AG04450 (cell line): ENCODE measurements at places on chromosomes 16 and 17.

- DNase-seq = no peak
Observed at GRCh38 chr16:19994466-19995170, 79.1 kb downstream of the GPR139 start.

- no peak for DNase-seq
Observed at GRCh38 chr17:15038656-15039055, 226.5 kb downstream of the PMP22 start.

DNA sequence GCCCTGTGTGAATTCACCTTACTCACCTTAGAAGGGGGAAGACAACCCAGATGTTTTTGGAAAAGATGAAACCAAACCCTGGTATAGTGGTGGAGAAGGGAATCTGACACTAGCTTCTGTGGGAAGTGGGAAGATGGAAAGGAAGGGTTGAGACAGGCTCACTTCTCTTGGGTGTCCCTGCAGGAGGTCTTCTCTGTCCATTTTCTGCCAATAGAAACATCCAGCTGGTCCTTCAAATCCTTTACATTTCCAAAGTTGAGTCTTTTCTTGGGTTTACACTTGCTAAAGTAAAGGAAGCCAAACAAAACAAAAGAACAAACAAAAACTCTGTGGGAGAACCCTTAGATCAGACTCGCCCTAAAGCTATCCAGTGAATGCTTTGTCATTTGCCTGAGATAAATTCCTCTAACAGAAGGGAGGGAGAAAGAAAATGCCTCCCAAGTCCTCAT, 10.2 kb downstream of the HOXB1 start:
- no peak for DNase-seq

GRCh38 chr16:75379911-75380847, 53.1 kb downstream of the CFDP1 start:
- DNase-seq = no peak

- no peak for DNase-seq
Observed at GRCh38 chr16:77500934-77501664, 66.3 kb upstream of the ADAMTS18 start.

DNA sequence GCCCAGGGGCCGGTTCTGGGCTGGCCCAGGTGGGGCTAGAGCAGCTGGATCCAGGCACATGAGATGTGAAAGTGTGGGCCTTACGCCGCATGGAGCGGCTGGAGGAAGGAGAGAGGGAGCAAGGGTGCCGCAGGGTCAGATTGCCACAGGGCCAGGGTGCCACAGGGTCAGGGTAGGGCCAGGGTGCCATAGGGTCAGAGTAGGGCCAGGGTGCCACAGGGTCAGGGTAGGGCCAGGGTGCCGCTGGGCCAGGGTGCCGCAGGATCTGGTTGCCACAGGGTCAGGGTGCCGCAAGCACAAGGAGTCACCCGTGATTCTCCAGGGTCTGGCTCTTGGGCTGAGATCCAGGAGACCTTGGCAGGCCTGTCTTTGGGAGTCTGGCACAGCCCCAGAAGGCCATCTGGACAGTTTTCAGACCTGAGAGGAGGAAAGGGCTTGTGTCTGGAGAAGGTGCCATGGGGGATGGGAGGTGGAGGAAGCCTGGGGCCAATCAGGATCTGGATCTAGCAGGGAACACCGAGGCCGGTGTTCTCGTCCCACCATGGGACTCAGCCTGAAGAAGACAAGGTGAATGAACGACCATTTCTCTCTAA, 13.1 kb upstream of the LASP1NB start:
- DNase-seq = no peak

DNA sequence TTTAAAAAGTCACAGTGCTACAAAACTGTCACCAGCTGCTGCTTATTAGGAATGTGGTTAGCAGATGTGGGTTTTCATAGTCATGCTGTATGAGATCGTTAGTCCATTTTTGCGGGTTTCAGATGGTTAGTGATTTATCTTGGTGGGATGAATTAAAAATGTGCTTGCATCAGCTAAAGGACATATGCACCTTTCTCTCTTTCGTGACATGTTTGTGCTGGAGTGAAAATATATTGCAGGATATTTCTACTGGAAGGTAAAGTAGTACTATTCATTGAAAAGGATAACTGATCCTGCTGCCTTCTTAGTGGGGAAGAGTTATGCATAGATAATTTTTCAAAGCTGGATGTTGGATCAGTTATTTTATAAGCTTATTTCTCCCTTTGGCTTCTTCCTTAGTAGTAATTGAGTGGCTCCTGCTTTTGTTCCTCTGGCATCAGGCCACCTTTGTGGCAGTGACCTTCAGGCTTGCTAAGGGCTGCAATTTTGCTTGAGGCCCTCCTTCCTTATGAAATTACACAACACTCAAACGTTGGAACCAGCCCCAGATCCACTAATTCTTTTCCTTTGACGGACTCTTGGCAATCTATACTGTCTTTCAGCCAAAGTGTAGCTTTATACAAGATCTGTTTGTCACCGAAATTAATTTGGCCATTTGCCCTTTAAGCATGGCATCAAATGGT, 7.5 kb upstream of the SNTB2 start:
- DNase-seq = peak; percentile 49

DNA sequence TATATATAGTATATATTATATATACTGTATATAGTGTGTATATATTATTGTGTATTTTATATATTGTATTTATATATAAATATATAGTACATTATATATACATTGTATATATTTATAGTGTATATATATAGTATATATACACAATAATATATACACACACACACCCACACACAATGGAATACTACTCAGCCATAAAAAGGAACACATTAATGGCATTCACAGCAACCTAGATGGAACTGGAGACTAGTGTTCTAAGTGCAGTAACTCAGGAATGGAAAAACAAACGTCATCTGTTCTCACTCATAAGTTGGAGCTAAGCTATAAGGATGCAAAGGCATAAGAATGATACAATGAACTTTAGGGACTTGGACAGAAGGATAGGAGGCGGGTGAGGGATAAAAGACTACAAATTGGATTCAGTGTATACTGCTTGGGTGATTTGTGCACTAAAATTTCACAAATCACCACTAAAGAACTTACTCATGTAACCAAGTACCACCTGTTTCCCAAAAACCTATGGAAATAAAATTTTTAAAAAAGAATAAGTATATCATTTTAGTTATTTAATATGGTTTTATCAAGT, 201.9 kb upstream of the CDH11 start:
- DNase-seq = no peak

- no peak for DNase-seq
Observed at GRCh38 chr17:13822700-13823099, 221.0 kb upstream of the HS3ST3A1 start.

GRCh38 chr16:23571895-23572294, 14.4 kb downstream of the UBFD1 start:
- DNase-seq = no peak

DNA sequence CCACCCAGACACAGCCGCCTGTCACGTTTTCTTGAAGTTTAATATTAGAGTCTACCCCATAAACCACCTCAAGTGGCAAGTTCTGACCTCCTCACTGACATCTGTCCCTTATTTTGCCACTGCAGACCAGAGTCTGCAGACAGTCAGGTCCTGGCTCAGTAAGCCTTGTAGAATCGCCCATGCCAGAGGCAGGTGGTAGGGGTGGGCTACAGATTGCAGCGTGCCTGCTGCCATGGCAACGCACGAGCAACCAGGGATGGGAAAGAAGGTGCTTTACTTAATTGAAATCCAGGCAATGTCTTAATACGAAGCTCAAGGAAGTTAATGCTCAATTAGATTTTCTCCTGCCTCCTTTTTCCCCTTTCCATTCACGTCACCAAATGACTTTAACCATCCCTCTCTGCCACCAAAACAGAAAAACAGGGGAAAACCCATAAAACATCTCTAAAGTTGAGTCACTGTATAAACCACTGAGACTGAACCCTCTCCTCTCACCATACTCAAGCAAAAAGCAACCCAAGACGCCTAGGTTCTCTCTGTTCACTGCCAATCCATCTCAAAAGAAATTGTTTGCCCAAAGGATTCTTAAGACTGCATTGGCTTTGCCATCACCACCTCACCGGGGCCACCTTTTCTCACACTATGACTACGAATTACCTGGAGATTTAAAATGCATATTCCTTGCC, 228.8 kb downstream of the SLC39A11 start:
- no peak for DNase-seq
